Hypothalamus (tissue), 51 donors: ENCODE measurements at places on chromosomes 2 and 18.

DNA sequence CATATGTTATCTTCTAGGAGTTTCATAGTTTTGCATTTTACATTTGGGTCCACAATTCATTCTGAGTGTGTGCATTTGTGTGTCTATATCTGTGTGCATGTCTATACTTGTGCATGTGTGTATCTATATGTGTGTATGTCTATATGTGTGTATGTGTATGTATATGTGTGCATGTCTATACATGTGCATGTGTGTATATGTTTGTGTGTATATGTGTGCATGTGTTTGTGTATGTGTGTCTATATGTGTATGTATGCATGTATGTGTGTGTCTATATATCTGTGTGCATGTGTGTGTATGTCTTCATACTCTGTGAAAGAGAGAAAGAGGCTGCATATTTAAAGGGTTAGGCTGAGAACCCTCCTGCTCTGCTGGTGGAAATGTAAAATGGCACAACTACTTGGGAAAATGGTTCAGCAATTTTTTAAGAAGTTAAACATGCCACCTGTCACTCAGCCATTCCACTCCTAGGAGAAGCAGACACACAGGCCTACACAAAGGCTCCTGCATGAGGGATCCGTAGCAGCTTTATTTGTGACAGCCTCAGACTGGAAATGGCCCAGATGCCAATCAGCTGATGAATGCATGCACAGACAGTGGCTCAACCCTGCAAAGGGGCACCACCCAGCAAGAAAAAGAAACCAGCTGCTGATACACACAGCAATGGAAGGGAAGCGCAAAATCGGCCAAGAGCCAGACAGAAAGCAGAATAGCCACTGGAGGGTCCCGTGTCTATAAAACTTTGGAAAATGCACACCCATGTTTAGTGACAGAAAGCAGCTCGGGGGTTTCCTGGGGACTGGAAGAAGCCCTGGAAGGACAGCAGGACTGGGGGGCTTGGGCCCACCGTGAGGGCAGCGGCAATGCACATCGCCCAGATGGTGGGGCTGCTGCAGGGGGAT is 146.8 kb downstream of the SEPTIN10 start:
- no peak for DNase-seq

DNA sequence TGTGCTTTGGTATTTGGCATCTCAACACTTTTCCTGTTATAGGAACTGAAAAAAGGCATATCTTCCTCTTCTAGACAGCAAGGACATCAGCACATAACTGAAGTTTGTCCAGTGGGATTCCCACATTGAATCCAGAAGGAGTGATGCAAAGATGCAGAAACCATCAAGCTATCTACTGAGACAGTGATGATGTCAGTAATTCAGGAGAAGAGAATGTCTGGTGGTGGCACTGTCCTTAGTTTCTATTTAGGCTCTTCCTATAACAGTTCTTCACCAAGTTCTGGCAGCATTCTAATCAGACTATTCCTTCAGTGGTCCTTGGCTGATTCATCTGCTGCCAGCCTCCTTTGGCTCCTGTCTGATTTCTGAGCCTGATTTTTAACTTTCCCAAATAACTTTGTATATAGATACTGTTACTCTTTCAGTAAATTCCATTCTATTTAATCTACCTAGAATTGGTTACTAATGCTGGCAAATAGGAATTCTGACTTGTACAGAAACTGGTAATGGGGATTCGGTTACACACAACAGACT is 56.6 kb upstream of the AGPS start:
- no peak for DNase-seq

GRCh38 chr2:152186262-152186661 is 10.7 kb upstream of the STAM2 start:
- DNase-seq: no peak

- no peak for DNase-seq
Measured at GRCh38 chr2:160484859-160485520, 8.6 kb downstream of the RBMS1 start.

DNA sequence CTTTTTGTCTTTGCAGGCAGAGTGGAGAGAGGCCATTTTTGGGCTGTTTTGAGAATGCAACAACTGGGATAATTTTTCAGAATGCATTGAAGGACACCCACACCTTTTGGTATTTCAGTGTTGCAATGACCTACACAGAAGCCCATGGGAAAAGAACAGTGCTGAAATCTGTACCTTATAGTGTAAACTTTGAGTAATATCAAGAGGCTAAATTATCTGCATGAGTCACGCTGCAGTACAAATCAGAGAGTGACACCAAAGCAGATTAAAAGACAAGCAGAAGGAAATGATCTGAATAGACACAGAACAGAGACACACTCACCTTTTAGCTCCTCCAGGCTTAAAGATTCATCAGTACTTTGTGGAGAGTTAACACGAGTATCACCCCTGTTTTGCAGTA is 265.3 kb downstream of the PAX3 start:
- DNase-seq: no peak

- no peak for DNase-seq
Measured at GRCh38 chr18:14085770-14086457, 46.3 kb downstream of the ZNF519 start.
